ENCODE measurements at places on chromosomes 11 and 22.

- no peak for DNase-seq
These were observed 1030.4 kb upstream of the CNTN5 start for GRCh38 chr11:97990162-97990920.

DNA sequence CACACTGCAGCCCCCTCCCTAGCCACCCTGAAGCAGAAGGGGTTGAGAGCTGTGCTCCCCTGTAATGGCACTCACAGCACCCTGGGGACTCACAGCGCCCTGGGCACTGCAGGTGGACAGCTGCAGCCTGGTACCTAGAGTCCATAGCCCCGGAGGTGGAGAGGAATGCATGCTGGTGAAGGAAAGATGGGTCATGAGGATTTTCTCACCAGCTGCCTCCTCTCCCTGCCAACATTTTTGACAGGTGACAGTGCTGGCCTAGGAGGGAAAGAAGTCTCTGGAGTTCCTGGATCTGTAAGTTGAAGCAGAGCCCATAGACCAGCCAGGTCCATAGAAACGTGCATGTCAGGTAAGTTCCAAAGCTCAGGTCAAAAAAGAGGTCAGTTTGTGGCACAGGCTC, 330.5 kb downstream of the TENM4 start:
- DNase-seq: no peak

DNA sequence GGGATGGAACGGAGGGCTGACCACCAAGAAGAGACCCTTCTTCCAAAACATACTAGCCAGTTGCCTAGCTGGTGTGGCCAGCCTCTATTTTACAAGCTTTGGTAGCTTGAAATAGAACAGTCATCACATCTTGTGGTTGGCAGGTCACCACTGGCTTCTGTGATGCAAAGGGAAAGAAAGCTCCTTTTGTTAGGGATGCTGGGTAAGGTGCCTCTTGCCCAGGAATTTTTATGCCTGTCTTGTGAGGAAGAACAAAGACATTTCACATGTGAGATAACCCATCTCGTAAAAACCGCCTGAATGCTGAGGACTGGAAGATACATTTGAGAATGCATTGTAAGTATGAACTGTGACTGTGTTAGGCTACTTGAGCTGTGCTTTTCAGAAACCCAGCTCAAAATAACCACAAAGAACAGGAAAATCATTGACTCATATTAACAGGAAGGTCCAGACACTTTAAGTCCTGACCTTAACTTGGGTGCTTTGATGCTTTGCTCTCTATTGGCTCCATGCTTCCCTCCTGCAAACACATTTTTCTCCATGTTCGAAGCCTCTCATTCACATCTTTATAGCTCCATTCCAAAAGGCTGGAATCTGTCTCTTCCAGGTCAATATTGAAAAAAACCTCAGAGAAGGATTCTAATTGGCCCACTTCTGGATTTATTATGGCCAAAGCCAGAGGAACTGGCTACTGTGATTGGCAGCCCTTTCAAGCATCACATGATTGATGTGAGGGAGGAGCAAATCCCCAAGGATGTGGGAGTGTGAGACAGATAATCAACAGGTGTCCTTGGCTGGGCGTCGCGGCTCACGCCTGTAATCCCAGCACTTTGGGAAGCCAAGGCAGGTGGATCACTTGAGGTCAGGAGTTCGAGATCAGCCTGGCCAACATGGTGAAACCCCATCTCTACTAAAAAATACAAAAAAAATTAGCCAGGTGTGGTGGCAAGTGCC, 53.9 kb downstream of the MICAL2 start:
- no peak for DNase-seq

- DNase-seq: peak; percentile 39
These were observed 9.8 kb downstream of the PDHX start for GRCh38 chr11:34926101-34926830.

GRCh38 chr11:20102397-20102796, 57.9 kb downstream of the DBX1 start:
- no peak for DNase-seq

- DNase-seq: no peak
These were observed 4.2 kb downstream of the HMOX1 start for GRCh38 chr22:35384975-35385588.

DNA sequence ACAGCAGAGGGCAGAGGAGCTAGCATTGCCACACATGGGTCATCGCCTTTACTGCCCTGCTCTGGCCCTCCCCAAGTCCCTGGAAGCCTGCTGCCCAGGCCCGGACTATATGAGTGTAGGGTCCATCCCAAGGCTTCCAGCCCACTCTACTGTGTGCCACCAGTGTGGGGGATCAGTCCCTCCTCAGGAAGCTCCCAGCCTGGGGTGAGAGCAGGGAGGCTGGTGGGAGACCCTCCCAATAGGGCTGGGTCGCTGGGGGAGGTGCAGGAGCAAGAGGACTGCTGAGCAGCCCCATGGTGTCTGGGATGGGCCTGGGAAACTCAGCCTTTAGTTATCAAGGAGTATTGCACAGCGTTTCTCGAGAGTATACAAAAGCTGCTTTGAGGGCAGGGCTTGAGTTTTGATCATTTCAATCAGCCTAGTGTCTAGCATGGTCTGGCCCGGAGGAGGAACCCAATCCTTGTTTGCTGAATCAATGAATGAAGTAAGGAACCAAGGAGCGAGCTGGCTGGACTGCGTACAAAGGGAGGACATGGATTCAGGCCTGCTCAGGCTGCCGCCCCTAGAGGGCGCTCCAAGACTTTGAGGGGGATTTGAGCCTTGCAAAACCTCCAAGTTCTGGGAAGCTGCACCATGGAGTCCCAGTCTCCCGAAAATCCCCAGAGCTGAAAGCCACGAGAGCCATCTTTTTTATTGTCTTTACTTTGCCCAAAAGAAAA, 89.0 kb upstream of the PARVA start:
- DNase-seq: peak; percentile 74

DNA sequence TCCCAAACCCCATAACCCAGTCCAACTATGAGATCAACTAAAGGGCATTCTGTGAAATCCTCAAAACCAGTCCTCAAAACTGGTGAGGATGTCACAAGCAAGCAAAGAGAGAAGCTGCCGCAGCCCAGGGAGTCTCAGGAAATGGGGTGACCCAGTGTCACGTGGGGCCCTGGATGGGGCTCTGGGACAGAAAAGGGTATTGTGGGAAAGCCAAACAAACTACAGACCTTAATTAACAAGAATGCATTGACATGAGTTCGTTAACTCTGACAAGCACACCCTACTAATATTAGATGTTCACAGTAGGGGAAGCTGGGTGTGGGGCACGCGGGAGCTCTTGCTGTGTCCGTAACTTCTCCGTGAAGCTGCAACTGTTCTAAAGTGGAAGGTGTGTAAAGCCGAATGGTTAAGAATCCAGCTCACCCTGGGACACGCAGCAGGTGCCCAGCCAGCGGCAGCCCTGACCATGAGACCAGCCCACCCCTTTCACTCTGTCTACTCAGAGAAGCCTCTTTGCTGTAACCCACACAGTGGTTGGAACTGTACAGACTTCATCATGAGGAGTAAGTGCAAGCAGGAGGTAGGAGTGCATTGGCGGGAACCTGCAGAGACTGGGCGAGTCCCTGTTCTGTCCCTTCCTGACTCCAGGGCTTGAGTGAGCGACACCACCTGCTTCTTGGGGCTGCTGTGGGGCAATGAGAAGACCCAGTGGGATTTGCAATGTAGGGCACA, 17.9 kb downstream of the LINC01488 start:
- no peak for DNase-seq

- no peak for DNase-seq
These were observed 5.7 kb downstream of the CTSD start for GRCh38 chr11:1757861-1758610.

GRCh38 chr22:17087498-17088131, 2.8 kb downstream of the IL17RA start:
- DNase-seq: no peak

DNA sequence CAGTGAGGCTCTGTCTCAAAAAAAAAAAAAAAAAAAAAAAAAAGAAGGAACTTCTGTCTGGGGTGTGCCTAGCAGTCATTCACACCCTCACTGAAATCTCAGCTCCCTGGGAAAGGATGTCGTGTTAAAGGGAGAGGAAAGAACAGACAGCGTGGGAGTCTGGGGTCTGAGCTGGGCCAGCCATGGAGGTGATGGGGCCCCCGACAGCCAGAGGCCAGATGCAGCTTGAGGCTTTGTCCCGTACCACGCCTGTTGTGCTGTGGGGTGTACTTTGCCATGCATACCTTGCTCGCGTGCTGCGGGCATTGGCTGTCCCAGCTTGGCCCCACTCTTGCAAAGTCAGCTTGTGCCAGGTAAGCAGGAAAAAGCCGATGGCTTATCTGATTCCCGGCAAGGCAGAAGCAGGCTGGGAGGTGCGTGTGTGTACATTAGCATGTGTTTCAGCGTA, 4.6 kb downstream of the SYT12 start:
- no peak for DNase-seq

GRCh38 chr11:95680169-95680929, 109.2 kb downstream of the FAM76B start:
- no peak for DNase-seq

DNA sequence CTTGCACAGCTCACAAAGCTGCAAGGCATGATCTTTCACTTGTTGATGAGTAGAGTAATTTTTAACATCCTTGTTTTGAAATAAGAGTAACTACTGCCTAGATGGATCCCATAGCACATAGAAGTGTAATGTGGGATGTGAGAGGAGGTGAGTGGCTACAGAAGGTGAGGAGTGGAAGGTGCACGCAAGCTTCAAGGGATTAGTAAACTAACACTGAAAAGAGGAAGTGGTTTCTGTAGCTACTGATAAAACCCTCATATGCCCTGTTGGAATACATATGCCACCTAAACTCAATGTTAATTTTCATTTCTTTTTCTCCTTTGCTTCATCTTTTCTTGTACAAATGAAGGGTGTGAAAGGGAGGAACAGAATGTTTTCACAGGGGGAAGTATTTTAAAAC, 22.0 kb upstream of the CTSC start:
- DNase-seq: no peak

DNA sequence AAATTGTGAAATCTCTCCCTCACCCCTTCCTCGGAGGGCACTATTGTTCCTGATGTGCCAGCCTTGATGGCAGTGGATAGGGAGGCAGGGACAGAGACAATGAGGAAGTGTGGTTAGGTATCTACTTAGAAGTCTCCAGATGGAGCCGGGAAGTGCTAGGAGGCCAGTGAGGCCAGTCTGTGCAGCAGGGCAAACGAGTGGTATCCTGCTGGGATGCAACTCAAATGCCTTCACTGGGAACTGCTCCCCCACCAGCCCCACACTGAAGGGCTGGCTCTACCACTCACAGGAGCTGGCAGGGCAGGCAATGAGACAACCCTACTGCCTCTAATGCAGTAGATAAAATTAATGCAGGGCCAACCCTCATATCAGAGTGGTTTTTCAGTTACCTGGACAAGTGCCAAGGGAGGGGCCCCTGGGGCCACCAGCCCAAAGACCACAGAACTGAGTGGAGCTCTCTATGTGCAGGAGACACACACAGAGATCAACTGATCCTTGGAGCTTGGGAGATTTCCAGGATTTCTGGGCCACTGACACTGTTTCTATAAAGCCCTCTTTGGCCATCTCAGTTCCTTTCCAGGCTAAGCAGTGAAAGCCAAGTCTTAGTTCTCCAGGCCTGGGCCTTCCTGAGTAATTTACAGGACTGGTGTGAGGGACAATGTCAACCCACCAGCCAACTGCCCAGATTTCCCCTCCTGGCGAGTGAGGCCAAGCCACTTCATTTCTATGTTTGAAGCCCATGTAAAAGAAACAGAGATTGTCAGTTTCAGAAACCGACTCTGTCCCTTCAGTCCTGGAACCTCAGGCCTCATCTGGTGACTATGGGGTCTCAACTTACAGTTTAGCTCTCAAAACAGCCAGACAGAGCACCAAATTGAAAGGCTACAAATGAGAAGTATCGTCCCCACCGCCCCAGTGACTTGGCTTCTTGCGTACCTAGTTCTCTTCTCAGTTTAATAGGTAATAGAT, 4.1 kb downstream of the MIF start:
- no peak for DNase-seq

GRCh38 chr22:48494256-48494967, 1333.3 kb downstream of the BRD1 start:
- no peak for DNase-seq

DNA sequence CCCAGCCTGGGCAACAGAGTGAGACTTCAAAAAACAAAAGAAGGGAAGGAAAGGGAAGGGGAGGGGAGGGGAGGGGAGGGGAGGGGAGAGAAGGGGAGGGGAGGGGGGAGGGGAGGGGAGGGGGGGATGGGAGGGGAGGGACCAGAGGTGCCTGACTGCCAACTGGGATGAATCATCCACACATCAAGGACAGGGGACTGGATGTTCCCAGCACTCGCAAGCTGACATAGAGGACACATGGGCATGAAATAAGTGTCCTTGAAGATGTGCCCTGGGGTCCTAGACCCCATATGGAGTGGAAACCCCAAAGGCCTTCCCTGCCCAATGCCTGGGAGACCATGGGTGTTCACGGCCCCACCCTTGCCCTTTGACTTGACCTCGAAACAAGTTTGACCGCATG, 19.8 kb downstream of the TST start:
- DNase-seq: no peak

GRCh38 chr11:47105974-47106373, 70.7 kb downstream of the ARFGAP2 start:
- DNase-seq: no peak

DNA sequence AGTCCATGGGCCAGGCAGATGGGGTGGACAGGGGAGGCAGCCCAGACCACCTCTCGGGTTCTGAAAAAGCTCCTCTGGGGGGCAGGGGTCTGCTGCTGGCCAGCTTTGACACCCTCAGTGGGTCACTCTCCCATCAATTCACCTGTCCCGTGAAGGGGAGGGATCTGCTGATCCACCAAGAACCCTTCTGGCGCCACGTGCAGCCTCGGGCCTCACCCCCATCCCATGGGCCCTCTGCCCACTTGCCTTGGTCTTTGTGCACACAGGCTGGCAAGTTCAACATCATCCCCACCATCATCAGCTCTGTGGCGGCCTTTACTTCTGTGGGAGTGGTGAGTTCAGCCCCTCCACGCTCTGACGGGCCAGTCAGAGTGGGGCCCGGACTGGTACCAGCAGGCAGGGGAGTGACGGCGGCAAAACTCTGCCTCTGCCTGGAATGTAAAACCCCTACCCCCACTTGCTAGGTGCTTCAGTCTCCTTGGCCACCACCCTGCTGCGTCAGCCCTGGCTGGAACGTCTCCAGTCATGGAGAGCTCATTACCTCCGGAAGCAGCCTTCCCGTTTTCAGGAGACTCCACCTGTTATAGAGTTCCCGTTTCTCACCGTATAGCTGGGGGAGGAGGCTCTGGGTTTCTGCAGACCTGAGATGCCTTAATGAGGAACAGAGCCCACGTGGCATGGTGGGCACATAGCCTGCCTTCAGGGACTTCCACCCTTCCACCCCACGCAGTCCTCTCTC, 12.7 kb downstream of the PRG3 start:
- DNase-seq: no peak

- DNase-seq: no peak
These were observed 4.4 kb downstream of the POLR2L start for GRCh38 chr11:837990-838307.

- DNase-seq: no peak
These were observed 8.8 kb upstream of the MYRF start for GRCh38 chr11:61743486-61744095.

DNA sequence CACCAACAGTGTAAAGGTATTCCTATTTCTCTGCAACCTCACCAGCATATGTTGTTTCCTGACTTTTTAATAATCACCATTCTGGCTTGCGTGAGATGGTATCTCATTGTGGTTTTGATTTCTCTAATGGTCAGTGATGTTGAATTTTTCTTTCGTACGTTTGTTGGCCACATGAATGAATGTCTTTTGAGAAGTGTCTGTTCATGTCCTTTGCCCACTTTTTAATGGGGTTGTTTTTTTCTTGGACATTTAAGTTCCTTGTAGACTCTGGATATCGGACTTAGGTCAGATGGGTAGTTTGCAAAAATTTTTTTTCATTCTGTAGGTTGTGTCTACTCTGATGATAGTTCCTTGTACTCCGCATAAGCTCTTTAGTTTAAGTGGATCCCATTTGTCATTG, 22.8 kb downstream of the USP35 start:
- DNase-seq: no peak

- no peak for DNase-seq
These were observed 114.9 kb downstream of the ETS1 start for GRCh38 chr11:128472128-128473089.

Measured in right renal cortex interstitium (tissue), 3 donors.